ENCODE measurements at places on chromosomes 3 and 15. TPM values are rescaled to one million over a fixed set of nuclear protein-coding genes. Genes with fewer than 3 reads are reported as not detected.
A peak's percentile ranks its signal among the peaks of the same experiment; 100 is the strongest.

The ROPN1 gene
- not detected for total RNA-seq

The MAGI1 gene
- total RNA-seq, result 47.7 TPM

The SPINK8 gene
- not detected for total RNA-seq

The GABRB3 gene
- total RNA-seq, result not detected

The TOPBP1 gene
- 42.4 TPM for total RNA-seq

The TSEN2 gene
- total RNA-seq, result 12.1 TPM

The ABHD17C gene
- 8.2 TPM for total RNA-seq

The LRRC34 gene
- total RNA-seq, result 2.5 TPM

DNA sequence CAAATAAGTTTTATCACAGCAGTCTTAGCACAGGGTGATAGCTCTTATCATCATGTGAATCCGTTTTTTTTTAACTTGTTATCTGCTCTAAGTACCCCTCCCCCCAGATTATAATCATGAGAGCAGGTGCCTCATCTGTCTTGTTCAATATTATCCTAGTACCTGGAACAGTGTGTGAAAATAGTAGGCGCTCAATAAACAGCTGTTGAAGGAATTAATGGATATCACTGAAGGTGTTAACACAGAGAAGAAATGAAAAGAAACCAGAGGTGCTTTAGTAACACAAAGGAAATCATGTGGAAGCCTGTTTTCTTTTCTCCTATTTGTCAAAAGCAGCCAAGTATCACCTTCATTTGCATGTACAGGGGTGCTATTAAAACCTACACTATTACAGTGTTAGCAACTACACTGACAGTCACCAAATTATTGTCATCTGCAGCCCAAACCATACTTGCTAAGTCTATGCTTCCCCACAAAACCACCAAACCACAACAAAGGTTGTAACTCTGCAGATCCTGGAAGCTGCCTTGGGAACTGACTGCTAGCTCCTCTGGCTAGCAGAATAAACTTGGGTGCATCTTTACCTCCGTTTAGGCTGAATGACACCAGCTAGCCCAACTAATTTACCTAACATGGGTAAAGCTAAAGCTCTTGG is 2.9 kb downstream of the XPC start:
- H3K4me1 ChIP-seq, result peaks cover 19% of the 10 kb centered on the region
- H3K27me3 ChIP-seq, result no peaks in the 10 kb centered on the region
- H3K36me3 ChIP-seq, result peaks cover 12% of the 10 kb centered on the region
- no peak overlapping the region for H3K4me3 ChIP-seq
- H3K27ac ChIP-seq, result no peak overlapping the region

DNA sequence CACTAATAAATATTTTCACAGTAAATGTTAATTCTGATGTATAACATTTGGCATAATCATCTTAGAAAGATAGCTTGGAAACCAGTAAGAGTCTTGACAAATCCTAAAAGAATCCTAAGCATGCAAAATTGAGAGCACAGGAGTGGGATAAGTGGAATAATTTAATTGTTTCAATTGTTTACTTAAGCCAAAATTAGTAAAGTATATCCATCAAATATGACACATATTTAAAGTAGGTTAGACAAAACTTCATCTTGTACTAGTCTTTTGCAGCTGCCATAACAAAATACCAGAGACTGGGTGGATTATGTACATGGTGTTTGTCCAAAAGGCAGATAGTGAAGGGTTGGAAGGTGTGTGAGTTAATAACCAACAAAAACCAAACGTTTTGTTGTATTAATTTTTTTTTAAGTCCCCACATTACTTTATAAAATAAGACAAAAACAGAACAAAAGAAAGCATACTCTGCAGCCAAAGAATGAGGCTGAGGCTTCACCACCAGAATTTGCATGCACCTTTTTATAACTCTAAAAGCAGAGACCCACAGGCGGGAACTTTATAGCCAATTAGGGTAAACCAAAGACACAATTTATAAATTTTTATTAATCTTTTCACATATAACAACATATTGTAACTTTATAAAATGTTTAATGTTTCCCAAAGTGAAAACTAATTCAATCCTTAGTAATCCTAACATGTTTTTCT is 41.9 kb upstream of the CD200R1L start:
- no peak for DNase-seq
- H3K36me3 ChIP-seq, result no peaks in the 10 kb centered on the region
- H3K27me3 ChIP-seq, result no peaks in the 10 kb centered on the region
- H3K4me3 ChIP-seq, result no peak overlapping the region
- H3K27ac ChIP-seq, result no peak overlapping the region
- H3K4me1 ChIP-seq, result no peaks in the 10 kb centered on the region

DNA sequence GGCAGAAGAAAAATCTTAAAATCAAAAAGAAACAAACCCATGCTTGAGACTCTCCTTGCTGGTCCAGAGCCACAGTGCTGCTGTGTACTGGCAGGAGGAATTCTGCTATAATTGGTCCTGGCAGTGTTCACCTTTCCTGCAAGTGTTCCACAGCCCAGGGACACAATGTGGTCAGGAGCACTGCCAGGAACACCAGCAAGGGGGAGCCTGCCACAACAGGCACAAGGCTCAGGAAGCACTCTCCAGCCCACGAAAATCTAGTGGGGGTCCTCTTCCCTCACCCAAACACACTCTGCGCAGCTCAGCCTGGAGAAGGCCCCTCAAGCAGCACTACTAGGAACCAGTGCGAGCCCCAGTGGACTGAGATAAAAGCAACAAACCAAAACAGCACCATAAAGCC is 92.9 kb downstream of the UBE3A start:
- no peak overlapping the region for H3K4me3 ChIP-seq
- no peaks in the 10 kb centered on the region for H3K4me1 ChIP-seq
- H3K36me3 ChIP-seq, result peaks cover 3% of the 10 kb centered on the region
- no peaks in the 10 kb centered on the region for H3K27me3 ChIP-seq

DNA sequence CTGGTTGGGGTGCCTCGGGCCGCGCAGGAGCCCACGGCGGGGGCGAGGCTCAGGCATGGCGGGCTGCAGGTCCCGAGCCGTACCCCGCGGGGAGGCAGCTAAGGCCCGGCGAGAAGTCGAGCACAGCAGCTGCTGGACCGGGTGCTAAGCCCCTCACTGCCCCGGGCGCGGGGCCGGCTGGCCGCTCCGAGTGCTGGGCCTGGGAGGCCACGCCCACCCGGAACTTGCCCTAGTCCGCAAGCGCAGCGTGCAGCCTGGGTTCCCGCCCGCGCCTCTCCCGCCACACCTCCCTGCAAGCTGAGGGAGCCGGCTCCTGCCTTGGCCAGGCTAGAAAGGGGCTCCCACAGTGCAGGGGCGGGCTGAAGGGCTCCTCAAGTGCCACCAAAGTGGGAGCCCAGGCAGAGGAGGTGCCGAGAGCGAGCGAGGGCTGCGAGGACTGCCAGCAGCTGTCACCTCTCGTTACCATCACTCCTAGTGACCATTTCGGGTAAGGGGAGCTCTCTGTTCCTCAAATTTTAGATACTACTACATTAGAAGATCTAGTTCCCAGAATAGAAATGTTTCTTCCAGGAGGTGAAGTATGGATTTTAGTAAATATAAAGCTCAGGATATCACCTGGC is 417.0 kb upstream of the AGTR1 start:
- H3K36me3 ChIP-seq, result no peaks in the 10 kb centered on the region
- H3K27ac ChIP-seq, result no peak overlapping the region
- H3K4me3 ChIP-seq, result no peak overlapping the region
- H3K4me1 ChIP-seq, result no peaks in the 10 kb centered on the region
- H3K27me3 ChIP-seq, result no peaks in the 10 kb centered on the region

- no peaks in the 10 kb centered on the region for H3K36me3 ChIP-seq
- H3K27me3 ChIP-seq, result no peaks in the 10 kb centered on the region
- DNase-seq, result no peak
- no peaks in the 10 kb centered on the region for H3K4me1 ChIP-seq
These were observed 106.5 kb upstream of the EPHA3 start for GRCh38 chr3:89000886-89001285.

DNA sequence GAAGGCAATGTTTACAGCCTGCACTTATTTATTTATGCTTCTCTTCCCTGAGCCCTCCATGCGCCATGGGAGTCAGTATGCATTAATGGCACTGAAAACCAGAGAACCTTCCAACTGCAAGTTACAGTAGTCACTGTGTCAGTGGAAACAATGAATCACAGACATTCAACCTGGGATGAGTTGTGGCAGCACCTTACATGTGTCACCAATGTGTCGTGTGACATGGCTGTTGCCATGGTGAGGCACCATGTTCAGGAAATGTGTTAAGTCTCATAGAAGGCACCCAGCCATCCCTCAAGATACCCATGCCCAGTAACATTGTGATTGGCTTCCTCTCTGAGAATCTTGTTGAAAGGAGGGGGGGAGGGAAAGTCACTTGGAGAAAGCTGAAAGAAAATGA is 105.0 kb downstream of the FOXP1 start:
- H3K27me3 ChIP-seq, result no peaks in the 10 kb centered on the region
- no peak overlapping the region for H3K4me3 ChIP-seq
- H3K36me3 ChIP-seq, result no peaks in the 10 kb centered on the region

- no peaks in the 10 kb centered on the region for H3K36me3 ChIP-seq
- peak; percentile 64 for DNase-seq
- H3K27me3 ChIP-seq, result no peaks in the 10 kb centered on the region
- H3K4me3 ChIP-seq, result no peak overlapping the region
These were observed 400.8 kb upstream of the PROK2 start for GRCh38 chr3:72185549-72186399.

DNA sequence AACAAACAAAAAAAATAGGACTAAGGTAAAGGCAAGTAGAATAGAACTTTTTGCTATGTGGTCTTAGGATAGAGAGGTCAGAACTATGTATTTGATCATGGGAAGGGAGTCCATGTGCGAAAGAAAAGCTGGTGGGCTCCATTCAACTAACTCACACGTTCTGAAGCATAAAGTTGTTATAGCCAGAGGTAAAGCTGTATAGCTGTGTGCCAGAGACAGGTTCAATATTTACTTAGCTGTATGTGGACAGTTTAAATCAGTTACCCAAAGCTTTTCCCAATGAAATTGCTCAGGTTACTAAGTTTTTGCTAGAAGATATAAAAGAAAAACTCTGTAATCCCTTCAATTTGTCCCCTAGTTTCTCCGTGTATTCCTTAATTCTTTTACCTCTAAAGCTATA is 37.8 kb downstream of the ADGRG7 start:
- peaks cover 9% of the 10 kb centered on the region for H3K4me1 ChIP-seq
- no peaks in the 10 kb centered on the region for H3K27me3 ChIP-seq
- DNase-seq, result no peak
- H3K27ac ChIP-seq, result no peak overlapping the region

DNA sequence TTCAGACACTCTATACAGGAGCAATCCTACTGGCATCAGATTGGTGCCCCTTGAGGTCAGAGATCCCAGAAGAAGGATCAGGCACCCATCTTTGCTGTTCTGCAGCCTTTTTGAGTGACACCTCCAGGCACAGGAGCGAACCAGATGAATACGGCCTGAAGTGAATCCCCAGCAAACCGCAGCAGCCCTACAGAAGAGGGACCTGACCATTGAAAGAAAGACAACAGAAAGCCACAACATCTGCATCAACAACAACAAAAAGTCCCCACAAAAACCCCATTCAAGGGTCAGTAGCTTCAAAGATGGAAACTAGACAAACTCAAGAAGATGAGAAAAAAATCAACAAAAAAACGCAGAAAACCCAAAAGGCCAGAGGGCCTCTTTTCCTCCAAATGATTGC is 130.4 kb downstream of the PPM1L start:
- H3K4me1 ChIP-seq, result no peaks in the 10 kb centered on the region
- no peak overlapping the region for H3K27ac ChIP-seq
- no peak overlapping the region for H3K4me3 ChIP-seq
- no peaks in the 10 kb centered on the region for H3K27me3 ChIP-seq
- no peak for DNase-seq

DNA sequence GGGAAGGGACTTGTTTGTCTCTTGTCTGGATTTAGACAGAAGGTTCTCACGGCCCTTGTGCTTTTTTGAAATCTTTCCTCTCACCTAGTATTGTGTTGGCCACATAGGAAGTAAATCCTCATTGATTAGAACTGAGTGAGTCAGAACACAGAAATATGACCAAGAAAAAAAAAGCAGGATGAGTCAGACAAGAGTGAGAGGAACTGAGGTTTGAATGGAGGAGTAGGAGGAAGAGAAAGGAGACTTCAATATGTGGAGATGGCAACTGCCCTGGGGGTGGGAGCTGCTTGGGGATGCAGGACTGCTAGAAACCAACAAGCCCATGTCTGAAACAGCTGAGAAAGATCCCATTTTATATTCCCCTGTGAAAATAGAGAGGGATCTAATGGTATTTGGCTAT is 194.1 kb upstream of the ZBTB20 start:
- peak; percentile 78 for DNase-seq
- H3K27me3 ChIP-seq, result no peaks in the 10 kb centered on the region
- peaks cover 8% of the 10 kb centered on the region for H3K4me1 ChIP-seq

- H3K4me3 ChIP-seq, result no peak overlapping the region
- DNase-seq, result no peak
- peaks cover 21% of the 10 kb centered on the region for H3K27me3 ChIP-seq
- no peak overlapping the region for H3K27ac ChIP-seq
- no peaks in the 10 kb centered on the region for H3K4me1 ChIP-seq
- H3K36me3 ChIP-seq, result no peaks in the 10 kb centered on the region
These were observed 23.2 kb downstream of the SEMA5B start for GRCh38 chr3:123004201-123004918.

- H3K27me3 ChIP-seq, result no peaks in the 10 kb centered on the region
- no peaks in the 10 kb centered on the region for H3K36me3 ChIP-seq
- no peak overlapping the region for H3K4me3 ChIP-seq
- no peak overlapping the region for H3K27ac ChIP-seq
- DNase-seq, result peak; percentile 4
These were observed 150.7 kb downstream of the SSR3 start for GRCh38 chr3:156404217-156404616.

DNA sequence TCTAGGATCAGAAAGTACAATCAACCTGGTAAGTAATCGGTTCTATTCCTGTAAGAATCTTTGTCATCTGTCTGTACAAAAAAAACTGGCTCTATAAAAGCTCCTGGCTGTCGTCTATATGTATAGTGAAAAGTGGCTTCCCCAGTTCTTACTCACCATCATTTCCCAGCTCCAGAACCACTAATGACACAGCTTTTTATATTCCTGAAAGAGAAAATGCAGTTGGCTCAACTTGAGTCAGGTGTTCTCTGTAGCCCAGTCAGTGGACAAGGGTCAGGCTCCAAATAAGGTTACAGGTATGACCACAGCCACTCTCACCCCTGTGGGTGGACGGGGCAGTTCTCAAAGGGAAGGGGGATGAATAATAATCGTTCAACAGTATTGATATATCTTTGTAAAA is 85.1 kb downstream of the AP4E1 start:
- no peaks in the 10 kb centered on the region for H3K4me1 ChIP-seq
- H3K27me3 ChIP-seq, result no peaks in the 10 kb centered on the region
- no peak for DNase-seq
- H3K27ac ChIP-seq, result no peak overlapping the region

DNA sequence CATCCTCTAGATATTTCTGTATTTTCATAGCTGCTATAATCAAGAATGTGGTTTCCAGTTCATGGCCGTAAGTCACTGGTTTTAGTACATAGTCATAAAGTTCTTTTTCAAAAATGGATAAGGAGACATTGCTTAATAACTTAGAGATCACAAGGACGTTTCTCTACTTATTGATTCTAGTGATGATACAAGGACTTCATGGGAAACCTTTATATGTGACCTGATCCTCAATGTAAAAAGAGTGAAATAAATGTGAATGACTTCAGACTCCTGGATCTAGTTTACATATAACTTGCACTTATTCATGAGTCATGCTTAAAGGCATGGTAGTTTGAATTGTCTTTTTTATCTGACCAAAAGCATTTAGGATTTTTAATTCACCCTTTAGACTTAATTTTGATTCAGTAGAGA is 35.2 kb downstream of the TSC22D2 start:
- no peak overlapping the region for H3K4me3 ChIP-seq
- H3K27ac ChIP-seq, result no peak overlapping the region
- no peaks in the 10 kb centered on the region for H3K27me3 ChIP-seq
- peaks cover 3% of the 10 kb centered on the region for H3K36me3 ChIP-seq
- DNase-seq, result no peak
- peaks cover 49% of the 10 kb centered on the region for H3K4me1 ChIP-seq

Data from endothelial cell of umbilical vein (primary cell).